Stimulated activated CD8-positive, alpha-beta memory T cell treated with anti-CD3 and anti-CD28 coated beads, Interleukin-7, amount 100 ng/mL, for 1 hour (primary cell): ENCODE measurements at places on chromosomes 2 and 18.

DNA sequence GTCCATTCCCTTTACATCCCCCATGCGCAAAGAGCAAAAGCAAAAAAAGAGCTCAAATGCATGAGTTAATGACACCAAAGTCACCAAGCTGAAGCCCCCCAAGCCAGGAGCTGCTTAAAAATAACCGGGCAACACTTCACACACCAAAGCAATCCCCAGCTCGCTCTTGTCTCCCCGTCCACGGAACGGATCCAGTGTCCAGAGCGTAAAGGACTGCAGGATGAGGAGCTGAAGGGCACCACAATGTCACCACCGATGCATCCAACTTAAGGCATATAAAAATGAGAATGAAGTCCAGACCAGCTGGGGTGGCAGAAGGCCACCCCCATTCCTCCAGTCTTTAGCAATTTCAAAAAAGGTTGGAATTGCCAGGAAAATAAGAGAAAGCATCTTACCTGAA is 8.7 kb downstream of the SMAD7 start:
- DNase-seq: no peak

DNA sequence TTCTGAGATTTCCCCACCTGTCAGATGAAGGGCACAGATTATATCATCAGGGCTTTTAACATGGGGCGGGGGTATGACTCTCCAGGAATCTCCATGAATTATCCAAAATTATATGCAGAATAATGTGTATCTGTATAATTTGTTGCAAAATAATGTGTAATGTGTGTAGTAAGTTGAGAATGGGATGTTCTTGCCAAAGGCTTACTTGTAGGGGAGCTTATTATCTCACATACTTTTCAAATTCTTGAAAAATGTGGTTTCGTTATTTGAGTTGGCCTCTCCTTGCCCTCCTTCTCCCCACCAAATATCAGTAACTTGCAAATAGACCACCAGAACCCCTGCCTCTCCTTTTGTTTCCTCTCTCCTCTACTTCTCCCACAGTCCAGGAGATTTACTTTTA is 35.6 kb downstream of the UBR3 start:
- DNase-seq: no peak

DNA sequence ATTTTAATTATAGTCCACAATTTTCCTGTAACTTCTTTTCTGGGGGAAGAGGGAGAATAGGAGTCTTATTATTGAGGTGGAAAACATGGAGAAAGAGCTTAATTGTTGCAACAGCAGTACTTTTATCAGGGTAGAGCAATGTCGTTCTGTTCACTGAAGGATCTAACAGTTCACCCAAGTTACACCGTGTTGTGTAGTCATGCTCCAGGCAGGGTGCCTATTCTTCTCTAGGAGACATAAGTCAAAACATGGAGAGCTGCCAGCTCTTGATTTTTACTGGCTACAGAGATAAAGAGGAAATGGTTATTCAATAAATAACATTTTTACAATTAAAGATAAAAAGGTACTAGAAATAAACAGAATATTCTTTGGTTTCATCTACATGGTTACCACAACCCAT is 594.3 kb upstream of the NETO1 start:
- DNase-seq: no peak

- DNase-seq: no peak
Observed at GRCh38 chr2:206853915-206854314, 85.4 kb upstream of the CPO start.

- DNase-seq: no peak
Observed at GRCh38 chr2:43481927-43482542, 113.8 kb downstream of the THADA start.

- no peak for DNase-seq
Observed at GRCh38 chr2:236939721-236940231, 145.9 kb upstream of the COPS8 start.

- no peak for DNase-seq
Observed at GRCh38 chr18:79100944-79101343, 31.8 kb downstream of the ATP9B start.

- no peak for DNase-seq
Observed at GRCh38 chr2:26067980-26068507, 34.2 kb downstream of the RAB10 start.

DNA sequence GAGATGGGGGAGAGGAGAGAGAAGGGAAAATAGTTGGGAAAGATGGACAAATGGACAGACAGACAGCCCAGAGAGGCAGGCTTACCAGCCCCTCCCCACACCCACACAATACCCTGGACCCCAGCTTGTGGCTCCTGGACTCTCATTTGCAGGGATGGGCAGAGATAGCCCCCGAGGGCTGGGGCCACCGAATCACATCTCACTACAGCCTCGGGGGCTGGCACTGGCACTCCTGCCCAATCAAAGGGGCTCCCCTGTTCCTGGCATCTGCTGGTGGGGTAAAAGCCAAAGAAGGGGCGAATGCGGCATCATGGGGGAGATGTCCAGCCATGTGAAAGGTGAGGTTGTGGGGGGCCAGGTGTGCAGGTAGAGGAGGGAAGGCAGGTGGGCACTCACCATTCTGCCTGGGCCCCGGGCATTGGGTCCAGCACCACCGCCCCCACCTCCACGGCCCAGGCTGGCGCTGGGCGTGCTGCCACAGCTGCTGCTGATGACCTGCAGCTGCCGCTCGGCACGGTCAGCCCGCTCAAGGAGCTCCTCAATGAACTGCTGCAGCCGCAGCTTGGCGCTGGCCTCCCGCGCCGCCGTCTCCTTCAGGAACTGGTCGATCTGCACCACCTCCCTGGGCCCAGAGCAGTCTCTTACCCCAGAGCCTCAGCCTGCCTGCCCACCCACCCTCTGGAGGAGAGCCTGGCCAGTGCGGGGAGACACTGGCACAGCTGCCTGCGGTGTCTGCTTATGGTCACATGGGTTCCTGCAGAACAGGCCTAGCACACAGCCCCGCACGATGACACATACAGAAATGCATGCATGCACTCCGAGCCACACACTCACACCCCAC is 18.0 kb downstream of the FBXO41 start:
- DNase-seq: no peak

DNA sequence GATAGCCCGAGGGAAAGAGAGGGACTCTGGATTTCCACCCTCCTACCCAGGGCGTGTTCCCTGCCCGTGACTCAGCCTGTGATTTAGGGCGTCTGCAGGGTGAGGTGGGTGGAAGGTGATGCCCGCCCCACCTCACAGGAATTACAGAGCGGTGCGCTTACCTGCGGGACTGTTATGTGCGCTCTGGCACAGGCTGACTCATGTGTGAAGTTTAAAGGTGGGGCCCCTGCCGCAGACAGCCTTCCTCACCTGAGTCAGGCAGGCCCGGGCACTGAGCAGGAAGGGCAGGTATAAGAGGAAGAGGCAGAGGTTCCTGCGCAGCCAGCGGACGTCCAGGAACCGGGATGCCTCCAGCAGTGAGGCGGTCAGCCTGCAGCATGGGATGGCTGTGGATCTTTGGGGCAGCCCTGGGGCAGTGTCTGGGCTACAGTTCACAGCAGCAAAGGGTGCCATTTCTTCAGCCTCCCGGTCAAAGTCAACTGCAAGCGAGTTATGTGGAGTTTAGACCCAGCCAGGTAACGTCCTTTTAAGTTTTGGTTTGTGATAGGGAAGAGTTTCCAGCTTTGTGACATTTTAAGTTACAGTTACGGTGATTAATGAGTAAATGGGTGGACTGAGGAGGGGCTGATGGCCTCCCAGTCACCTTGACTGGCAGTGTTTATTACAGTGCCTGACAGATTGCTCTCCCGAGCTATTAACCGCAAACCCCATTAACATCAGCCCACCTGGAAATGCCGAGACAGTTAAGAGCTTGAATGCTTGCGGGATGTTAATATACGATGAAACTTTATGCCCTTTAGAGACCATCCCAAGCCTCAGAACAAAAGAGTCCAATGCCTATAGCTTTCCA is 141.6 kb upstream of the TTC39C start:
- DNase-seq: no peak

DNA sequence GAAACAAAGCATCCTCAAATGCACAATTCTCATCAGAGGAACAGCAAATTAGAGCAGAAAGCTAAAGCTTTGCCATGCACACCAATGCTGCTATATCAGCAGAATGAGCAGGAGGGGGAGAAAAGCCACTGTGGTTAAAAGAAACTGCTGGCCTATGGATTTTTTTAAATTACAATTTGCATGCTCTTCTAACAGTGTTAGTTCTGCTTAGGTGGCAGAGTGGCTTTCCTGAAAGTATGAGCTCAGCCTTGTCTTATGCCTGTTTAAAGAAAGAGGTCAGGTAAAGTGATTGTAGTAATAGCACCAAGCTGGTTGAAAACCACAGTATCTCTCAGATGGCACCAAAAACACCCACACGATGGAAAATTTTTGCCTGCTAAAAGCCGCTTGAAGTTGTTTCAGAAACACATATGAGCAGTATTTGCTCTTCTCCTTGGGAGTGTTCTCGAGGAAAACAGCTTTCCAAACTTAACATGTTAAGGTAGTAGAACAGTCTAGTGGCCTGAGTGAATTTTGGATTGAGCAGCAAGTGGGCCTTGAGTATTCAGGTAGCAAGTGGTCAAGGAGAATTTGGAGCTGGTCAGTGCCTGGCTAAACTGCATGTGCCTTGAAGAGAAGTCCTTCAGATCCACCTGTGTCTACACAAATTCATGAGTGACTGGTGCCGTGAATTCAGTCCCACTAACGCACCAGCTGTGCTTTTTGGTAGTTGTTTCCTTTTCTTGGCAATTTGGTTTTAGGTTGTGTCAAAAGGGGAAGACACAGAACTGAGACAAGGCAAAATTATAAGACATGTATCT is 19.6 kb upstream of the NDUFV2 start:
- DNase-seq: no peak

DNA sequence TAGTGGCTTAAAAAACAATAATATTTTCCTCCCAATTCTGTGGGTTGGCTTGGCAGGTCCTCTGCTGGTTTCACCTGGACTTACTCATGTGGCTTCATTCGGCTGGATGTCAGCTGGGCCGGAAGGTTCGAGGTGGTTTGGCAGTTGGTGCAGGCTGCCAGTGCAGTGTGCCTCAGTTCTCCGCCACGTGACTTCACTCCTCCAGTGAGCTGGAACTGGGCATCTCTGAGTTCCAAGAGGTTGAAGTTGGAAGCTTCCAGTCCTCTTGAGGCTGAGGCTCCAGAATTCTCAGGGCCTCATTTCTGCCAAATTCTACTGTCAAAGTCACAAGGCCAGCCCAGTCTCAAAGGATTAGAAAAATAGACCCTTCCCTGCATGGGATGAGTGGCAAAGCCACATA is 83.4 kb upstream of the B3GNT7 start:
- no peak for DNase-seq
